ENCODE measurements at places on chromosomes 6 and 20.

DNA sequence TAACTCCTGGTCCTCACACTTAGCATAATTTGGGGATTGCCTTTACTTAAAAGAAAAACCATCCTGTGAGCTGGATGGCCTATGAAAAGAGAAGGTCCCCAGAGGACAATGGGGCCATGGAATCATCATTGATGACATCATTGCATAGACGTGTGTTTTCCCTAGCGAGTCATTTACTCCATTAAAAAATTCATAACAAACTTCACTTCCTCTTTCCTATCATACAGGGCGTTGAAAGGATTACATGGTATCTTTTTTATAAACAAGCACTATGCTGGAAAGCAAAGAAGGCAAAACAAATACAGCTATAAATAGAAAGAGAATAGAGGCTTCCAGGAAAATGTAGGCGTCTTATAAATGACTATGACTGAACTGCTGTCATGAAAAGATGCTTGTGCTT is 11.3 kb upstream of the COL12A1 start:
- no peak for DNase-seq

DNA sequence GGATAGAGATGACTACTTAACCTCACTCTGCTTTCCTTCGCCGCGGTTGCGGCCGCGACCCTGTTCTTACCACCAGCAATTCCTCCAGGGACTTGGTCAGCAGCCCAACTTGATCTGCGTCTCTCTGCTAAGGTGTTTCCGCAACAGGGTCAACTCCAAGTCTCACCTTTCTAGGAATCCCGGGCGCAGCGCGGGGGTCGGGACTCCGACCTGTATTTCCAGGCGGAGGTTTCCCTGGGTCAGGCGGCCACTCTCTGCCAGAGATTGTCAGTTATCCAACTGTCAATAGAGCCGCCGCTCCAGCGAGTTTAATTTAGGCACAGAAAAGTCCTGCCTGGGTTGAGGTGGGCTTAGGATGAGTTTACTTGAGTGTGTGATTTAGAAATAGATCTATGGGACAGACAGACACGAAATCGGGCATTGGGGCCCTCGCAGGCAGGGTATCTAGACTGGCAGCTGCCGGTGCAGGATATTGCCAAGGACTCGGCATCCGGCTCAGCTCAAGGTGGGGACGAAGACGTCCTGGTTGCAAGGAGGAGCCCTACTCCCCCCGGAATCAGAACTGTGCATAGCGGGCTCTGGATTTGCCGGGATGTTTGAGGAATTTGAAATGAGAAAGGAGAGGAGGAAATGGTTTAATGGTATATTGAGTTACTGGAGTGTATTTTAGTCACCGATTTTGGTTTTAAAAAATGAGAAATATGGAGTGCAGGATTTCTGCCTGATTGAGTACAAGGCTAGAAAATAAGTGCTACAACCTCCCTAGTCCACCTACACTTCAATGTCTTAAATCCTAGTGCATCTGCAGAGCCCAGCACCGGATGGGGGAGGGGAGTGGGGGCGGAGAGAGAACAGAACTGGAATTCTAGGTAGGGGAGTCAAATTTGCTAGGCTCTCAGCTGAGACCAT is 23.7 kb downstream of the POM121L2 start:
- no peak for DNase-seq

GRCh38 chr6:659716-660581 is 3.0 kb upstream of the HUS1B start:
- no peak for DNase-seq

DNA sequence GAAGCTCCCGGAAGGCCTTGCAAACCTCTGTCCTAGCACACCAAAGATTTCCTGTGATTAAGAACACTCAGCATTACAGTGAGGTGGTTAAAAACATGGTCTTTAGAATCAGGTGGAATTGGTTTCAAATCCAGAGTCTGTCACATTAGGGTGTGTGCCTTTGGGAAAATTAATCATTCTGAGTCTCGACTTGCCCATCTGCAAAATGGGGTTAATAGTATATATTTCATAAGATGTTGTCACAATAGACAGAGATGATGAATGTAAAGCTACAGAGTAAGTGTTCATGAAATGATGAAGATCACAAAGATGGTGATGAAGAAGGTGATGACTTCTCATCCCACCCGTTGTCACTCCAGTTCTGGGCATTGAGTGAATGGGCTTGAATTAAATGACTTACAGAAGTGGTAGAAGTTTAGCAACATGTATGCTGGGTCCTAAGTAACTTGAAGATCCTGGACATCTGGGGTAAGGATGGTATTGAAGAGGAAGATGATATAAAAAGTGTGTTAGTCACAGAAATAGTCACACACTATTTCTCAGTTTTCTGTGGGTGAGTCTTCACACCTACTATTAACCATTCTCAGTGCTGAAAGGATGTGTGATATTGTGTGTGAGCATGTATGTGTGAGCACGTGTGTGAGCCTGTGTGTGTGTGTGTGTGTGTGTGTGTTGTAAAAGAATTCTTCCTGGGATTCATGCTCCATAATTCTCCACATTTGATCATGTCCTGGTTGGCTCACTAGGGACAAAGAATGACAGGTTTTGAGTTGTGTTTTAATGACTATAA is 28.0 kb upstream of the NEDD9 start:
- no peak for DNase-seq

GRCh38 chr6:100217225-100218012 is 223.4 kb upstream of the MCHR2 start:
- DNase-seq: no peak

GRCh38 chr6:125658759-125659431 is 90.5 kb upstream of the HEY2 start:
- peak; percentile 5 for DNase-seq

DNA sequence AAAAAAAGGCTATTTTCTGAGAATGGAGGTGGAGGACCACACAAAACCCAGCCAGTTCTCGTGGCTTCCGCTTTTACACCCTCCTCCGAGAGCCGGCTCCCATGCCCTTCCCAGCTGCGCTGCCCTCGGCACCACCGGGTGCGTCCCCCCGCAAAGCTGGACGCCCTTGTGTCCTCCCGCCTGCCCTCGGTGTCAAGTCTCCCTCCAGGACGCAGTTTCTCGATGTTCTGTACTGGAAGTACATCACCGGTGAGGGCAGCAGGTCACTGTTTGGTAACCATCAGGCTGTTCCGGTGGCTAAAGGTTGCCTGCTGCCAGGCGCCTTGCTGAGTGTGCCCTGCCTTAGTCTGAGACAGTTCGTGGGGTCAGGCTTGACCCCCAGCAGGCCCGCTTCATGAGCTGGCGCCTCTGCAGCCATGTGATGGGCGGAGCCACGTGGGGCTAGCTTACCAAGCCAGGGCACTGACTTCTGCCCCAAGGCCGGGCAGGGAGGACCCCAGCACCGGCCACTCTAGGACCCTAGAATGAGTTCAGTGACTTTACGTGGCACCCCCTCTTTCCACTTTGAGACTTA is 34.6 kb downstream of the RREB1 start:
- no peak for DNase-seq

- no peak for DNase-seq
These were observed 726 bp upstream of the ARFGEF3 start for GRCh38 chr6:138161088-138161337.

DNA sequence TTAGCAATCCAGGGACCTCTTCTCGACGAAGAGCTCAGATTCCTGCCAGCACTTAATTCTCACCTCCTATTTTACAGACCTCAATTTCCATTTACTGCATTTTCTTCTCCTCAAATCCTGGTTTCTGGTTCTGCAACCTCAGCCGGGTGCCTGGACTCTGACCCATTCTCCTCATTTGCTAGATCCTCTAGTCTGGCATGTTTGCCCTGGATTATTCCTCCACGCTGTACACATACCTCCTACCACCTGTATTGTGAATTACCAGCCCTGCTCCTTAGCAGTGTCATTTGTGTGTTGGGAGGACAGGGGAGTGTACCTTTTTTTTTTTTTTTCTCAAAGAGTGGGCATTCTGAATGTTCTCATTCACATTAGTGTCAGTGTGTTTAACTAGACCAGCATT is 204.4 kb downstream of the ZMYND8 start:
- no peak for DNase-seq

DNA sequence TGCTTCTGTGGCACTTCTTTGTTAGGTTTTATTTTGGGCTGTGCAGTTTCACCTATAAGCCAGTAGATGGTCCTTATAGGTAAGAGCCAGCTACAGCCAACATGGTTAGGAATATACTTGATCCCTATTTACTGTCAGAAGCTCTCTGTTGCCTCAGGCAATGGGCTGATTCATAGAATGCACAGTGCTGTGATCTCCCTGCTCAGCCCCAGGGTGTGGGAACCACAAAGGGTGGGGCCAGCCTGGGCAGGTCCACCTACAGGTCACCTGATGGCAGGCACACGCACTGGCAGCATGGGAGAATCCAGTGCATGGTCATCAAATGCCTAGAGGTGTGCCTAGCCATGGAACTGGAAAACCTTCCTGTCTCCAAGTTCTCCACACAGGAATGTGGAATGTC is 191.9 kb downstream of the MOXD1 start:
- no peak for DNase-seq

DNA sequence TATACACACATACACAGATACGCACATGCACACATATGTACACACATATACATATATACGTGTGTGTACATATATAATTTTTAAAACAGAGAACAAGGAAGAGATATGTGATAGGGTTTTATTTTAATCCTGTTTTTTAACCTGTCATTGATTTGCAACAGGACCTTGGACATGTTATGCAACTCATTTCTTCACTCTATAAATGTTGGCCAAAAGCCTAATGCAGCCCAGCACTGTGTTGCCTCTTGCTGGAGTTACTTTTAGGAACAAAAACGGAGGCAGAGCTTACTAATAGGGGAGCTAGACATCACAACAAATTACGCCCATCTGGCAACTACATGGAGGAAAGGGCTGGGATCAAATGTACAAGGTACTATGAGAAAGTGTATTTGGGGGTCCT is 179.9 kb upstream of the TAB2 start:
- no peak for DNase-seq

GRCh38 chr20:59078231-59078630 is 35.6 kb upstream of the PRELID3B start:
- DNase-seq: no peak

DNA sequence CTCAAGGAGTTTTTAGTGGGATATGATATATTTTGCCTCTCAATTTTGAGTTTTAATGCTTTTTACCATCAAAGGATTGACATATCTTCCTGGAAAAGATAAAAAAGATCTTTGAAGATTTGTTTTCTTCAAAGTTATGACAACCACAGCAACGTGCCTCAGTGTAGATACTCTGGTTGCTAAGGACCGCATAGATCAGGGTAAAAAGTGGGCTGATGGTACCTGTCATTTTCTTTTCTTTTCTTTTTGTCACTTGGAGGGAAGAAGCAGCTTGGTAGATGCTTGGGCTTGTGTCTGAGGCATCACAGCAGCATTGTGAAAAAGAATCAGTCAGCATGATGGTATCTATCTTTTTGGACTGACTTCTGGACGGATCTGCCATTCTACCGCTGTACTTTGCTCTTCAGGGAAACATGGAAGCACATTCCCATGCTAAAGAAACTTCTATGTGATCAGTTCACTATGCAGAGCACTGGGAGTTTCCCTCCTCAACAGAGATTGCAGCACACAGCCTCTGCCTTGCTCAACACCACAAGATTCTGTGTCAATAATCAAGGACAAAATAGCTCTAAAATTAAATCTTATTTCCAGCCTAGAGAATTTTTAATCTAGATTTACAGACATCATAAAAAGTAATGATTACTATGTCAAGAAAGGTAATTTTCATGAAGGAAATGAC is 54.8 kb upstream of the SGK1 start:
- DNase-seq: no peak

DNA sequence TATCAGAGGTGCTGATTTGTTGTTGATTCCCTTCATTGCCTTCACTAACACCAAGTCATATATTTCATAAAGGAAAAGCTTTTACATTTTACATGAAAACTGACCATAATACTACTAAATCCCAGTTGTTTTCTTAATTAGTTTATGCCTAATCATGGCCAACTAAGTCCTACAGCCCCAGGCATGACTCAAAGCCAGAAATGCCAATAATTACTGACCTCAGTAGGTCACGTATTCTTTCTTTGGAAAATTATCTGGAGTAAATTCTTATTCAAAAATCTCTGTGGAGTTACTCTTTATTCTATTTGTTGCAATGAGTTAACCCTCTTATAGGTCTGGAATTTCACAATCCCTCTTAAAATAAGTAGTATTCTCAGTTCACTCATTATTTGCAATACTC is 13.5 kb upstream of the MYB start:
- DNase-seq: no peak

- DNase-seq: no peak
These were observed 404.6 kb downstream of the BTBD9 start for GRCh38 chr6:38234934-38235682.

GRCh38 chr6:137806914-137807682 is 60.0 kb upstream of the TNFAIP3 start:
- DNase-seq: no peak

DNA sequence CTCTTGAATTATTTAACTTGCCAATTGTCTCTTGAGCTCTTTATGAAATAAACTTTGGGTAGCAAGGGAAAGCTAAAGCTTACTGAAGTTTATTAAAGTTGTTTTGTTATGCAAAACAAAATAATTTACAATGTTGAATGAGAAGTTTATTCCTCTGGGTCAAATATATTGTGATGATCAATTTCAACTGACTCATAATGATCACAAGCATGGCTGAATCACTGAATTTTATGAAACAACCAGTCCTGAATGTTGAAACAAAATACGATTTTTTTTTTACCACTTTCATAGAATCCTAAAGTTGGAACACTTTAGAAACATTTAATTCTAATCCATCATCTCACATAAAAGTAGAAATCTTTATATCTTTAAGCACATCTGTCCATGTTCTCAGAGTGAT is 110.3 kb downstream of the RWDD2A start:
- DNase-seq: no peak

- DNase-seq: no peak
These were observed 18.4 kb downstream of the SAMD3 start for GRCh38 chr6:130204322-130204721.

DNA sequence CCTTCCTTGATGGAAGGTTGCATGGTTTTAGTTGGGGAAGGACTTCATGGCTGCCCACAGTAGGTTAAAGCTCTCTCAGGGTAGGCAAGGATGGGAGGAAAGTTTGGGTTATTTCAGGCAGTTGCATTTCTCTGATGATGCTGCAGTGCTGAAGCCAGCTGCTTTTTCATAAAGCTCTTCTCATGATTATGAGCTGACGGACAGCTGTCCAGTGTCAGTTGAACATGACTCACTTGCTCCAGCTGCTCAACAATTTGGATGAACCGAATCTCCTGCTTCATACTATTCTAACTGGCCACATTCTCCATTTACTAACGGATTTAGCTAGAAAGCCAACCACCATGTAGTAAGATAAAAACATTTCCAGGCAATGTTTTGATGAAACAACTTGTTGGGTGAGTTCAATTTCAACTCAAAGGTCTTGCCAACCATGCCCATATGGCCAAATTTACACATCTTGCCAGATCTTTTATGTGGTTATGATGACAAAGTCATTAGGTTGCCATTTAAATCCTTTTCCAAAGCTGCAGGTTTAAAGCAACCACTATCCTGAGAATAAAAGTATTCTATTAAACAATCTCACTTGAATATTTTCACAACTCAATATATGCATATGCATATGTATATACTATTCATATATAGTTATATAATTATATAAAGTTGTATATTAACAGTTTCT is 125.9 kb downstream of the HS3ST5 start:
- no peak for DNase-seq
